Activated CD8-positive, alpha-beta memory T cell treated with anti-CD3 and anti-CD28 coated beads for 4 hours (primary cell): ENCODE measurements at places on chromosomes 5 and 9.

DNA sequence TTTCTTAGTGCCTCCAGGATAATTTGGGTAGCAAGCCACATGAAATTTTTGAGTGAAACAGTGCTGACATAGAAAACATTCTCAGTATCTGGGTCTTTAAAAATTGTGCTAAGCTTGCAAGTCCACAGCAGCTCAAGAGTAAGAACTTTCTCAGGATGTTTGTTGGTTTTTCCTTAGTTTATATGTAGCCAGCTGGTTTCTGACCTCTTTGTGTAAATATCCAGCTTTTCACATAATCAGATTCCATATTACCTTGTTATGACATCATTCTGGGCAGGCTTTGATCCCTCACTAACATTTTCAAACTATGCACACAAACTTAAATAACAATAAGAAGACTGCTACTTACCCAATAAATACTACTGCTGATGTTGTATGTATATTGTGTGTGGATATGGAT lies 82.9 kb upstream of the VCAN start:
- DNase-seq = no peak

DNA sequence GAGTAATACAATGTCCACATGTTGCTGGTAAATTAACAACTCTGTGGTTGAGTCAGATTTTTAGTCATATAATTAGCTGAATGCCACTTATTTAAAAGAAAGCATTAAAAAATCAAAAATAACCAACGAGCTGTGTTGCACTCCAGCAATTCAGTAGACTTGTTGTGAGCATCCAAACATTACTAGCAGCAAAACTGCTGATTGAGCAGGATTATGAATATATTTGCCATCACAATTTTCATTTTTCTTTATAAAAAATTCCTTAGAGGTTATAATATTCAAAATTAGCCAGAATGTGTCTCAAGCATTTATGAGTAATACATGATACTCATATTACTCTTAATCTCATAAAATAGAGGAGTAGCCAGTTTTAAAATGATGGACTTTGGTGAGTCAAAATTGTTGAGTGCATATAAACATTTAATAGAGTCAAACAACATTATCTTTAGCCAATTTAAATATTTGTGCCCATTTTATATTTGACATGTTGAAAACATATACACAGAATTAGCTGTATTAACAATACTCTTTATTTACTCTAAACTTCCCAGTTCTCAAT lies 44.0 kb downstream of the ST8SIA4 start:
- no peak for DNase-seq

GRCh38 chr5:180866985-180867384 lies 5.9 kb upstream of the ZFP62 start:
- DNase-seq = no peak

DNA sequence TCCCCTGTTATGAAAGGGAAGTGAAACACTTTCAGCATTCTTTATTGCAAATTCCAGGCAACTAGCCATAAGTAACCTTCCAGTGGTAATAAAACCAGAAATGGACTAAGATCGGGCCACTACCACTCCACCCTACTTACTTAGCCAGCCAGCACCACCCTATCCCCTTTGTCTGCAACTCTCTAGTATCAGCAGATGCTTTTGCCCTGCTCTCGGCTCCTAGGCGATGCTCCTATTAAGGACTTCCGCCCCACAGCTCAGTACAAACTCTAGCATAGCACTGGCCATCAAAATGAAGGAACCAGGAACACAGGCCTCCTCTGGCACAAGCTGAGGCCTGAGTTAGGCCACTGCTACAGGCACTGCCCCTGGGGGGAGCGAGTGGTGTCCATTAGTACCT lies 81.2 kb downstream of the GLDC start:
- no peak for DNase-seq

DNA sequence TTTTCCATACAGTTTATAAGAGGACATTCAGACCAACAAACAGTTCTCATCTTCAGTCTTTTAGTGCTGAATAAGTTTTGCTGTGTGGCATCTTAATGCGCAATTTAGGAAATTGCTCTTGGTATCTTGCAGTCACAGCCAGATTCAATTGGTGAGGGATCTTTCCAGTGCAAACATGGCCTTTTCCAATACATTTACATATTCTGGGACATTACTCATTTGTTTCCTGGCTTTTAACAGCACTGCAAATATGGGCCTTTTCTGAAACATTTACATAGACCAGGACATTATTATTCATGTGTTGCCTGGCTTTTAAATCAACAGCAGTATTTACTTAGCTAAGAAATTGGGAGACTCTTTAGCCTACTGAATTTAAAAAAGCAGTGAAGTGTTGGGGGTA lies 22.7 kb downstream of the ANKRD33B start:
- no peak for DNase-seq

DNA sequence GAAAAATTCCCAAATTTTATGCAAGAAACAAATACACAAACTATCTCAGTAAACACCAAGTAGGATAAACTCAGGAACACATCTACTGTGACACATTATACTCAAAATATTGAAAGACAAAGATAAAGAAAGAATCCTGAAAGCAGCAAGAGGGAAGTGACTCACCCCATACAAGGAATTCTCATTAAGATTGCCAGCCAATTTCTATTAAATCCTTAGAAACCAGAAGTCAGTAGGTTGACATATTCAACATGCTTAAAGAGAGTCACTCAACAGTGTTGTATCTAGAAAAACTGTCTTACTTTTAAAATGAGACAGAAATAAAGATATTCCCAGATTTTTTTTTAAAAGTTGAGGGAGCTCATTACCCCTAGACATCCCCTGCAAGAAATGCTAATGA lies 15.5 kb downstream of the SPATA31E1 start:
- no peak for DNase-seq

- DNase-seq = no peak
Measured at GRCh38 chr5:93331863-93332262, 249.2 kb downstream of the NR2F1-AS1 start.

DNA sequence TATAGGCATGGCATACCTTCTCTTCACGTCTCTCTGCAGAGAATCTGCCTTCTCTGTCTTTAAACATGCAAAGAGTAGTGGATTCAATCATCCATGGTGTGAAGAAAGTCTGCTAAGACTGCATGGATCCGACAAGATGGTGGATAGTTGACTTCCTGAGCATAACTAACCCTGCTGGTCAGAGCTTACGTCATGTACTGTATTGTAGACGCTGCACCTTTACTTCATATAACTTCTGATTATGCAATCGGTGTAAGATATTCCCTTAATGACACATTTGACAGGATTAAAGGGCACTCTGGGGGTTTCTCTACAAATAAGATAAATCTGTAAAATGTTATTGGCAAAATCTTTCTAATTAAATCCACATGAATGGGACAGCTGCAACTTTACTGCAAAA lies 240.3 kb upstream of the NREP start:
- DNase-seq = no peak

- no peak for DNase-seq
Measured at GRCh38 chr5:53429706-53430105, 50.7 kb upstream of the FST start.

GRCh38 chr5:160887780-160888179 lies 35.8 kb upstream of the ATP10B start:
- DNase-seq = no peak

DNA sequence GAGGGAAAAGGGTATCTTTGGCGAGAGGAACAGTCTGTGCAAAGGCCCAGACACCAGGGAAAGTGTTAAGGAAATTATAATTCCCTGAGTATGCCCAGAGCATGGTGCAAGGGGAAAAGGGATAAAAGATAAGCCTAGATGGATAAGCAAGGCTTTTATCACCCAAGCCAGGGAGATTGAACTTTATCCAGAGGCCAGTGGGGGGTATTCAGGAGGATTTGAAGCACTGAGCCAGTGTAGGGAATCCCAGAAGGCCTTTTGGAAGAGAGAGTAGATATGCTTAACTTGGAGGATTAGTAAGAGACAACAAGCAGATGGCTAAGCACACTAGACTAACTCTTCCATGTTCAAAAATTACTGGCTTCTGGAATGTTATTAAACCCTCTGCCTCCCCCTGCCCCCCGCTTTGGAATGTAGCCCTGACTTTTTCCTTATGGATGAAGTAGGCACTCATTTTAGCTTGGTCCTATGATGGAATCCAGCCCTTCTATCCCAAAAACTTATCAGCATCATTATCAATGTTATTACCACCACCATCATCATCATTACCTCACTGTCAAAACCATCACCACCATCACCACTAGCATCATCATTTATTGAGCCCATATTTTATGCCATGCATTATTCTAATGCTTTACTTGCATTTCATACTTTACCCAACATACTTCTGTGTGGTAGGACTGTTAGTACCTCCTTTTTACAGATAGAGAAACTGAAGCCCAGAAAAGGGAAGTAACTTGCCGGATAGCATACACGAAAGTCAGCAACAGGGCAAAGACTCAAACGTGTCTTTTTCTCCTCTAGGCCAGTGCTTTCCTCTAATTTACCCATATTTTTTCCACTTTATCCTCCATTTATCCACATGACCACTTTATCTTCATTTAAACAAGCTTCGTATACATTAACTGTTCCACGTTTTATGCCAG lies 237.0 kb downstream of the PAPPA start:
- DNase-seq = no peak

DNA sequence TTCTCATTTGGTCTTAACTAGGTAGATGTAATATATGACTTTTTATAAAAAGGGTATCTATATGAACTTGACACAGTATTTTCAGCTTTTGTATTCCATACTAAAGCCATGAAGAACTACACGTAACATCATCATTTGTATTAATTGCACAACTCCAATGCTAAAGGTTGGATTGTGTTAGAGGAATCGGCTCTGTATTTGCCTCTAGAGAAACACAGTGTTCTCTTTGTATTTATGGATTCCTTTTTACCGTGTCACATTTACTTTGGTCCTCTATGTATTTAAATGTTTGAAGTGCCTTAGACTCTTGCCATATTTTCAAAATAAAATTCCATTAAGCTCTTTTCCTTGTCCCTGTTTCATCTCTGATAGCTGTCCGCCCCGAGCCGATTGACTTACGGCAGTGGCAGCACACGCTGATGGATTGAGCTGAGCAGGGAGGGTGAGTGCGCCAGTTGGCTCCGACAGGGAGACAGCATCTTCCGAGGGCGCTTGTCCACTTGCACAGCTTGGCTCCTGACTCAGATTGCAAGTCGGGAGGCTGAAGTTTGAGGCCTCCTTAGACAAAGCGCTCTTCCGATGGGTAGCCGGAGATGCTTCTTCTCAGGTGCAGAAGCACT lies 95.6 kb upstream of the DMRT1 start:
- DNase-seq = no peak

DNA sequence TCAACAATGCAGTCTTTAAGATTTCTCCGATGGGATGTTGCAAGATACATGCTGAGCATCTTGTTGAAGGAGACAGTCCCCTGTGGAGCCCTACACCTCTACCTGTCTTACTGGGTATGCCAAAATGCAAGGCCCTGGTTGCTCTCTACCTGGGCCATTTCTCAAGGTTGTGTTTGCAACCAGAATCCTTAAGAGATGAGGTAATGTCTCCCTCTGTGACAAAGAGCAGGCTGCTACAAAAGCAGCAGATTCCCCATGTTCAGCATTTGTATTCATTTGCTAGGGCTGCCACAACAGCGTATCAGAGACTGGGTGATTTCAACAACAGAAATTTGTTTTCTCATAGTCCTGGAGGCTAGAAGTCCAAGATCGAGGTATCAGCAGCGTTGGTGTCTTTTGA lies 138.4 kb upstream of the RPS23 start:
- no peak for DNase-seq
